ENCODE measurements at places on chromosomes 11 and 22. TPM values are rescaled to one million over a fixed set of nuclear protein-coding genes. Genes with fewer than 3 reads are reported as not detected.
A peak's percentile ranks its signal among the peaks of the same experiment; 100 is the strongest.

The SLC35E4 gene
- 3.4 TPM for total RNA-seq

The APOL6 gene
- total RNA-seq, result 37.1 TPM

The RIMBP3B gene
- 0.16 TPM for total RNA-seq

- no peak for DNase-seq
These were observed 12.0 kb downstream of the ALG8 start for GRCh38 chr11:78127403-78127802.

DNA sequence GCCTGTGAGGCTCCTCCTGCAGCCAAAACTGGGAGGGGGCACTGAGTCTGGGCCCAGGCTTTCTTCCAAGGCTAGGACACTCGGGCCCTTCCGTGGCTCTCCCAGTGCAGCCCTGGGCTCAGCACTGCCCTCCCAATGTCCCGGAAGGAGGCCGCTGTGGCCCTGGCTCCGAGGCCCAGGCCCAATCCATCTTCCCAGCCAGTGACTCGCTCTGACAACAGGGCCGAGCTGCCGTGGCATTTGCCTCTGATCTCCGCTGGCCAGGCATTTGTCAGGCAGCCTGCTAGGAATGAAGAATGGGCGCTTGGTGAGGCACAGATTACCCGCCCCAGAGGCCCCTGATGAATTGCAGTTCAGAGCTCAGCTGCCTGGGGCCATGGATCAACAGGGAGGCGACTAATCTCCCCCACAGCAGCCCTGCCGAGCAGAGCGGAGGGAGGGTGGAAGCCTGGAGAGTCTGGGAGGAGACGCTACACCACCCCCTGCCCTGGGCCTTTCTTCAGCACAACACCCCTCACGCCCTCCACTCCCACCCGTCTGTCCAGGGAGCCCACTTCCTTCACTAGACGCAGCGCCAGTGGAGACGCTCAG is 8.3 kb downstream of the FXYD2 start:
- no peak for DNase-seq

DNA sequence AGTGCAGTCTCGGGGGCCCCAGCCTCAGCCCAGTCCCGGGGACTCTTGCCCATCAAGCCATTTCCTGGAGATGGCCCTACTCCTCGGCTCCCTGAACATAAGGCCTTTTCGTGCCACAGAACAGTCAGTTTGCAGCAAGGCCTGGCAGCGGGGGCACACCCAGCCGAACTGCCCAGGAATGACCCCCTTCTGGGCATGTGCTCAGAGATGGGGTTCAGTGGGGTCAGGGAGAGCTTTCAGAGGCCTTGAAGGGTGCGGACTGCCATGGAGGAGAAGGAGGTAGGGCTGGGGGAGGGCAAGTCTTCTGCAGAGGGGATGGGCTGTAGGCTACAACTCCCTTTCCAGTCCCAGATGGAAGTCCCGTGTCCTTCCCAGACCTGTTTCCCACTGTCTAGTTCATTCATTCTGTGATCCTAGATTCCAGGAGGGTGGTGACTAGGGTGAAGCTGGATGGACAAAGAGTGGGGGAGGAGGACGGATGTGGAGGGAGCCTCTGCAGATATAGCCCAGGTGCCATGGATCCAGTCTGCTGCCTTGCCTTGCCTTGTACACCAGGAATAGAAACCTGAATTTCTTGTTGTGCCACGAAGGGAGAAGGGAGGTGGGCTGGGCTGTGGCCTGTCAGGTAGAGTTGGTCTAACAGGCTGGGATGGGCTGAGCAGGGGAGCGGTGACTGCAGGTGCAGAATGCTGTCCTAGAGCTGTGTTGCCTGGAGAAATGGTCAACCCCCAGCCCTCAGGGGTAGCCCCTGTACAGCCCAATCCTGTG is 14.2 kb upstream of the OMP start:
- DNase-seq, result no peak

- no peak for DNase-seq
These were observed 33.9 kb upstream of the FJX1 start for GRCh38 chr11:35584321-35584720.

DNA sequence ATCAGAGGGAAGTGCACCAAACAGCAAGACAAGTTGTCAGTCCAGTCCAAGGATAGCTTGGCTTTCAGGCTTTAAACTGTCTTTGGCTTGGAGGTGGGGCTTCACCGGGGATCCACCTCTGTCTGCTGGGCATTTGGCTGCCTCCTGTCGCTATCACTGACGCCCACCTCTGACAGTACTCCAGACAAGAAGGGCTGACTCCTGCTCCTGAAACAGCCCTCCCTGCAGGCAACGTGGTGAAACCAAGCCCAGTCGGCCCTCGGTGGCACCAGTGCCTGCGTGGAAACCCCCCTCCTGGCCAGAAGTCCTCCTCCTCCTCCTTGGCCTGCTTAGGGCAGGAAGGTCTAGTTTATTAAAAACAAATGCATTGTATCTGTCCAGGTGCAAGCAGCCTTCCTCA is 16.9 kb downstream of the DHCR7 start:
- no peak for DNase-seq

DNA sequence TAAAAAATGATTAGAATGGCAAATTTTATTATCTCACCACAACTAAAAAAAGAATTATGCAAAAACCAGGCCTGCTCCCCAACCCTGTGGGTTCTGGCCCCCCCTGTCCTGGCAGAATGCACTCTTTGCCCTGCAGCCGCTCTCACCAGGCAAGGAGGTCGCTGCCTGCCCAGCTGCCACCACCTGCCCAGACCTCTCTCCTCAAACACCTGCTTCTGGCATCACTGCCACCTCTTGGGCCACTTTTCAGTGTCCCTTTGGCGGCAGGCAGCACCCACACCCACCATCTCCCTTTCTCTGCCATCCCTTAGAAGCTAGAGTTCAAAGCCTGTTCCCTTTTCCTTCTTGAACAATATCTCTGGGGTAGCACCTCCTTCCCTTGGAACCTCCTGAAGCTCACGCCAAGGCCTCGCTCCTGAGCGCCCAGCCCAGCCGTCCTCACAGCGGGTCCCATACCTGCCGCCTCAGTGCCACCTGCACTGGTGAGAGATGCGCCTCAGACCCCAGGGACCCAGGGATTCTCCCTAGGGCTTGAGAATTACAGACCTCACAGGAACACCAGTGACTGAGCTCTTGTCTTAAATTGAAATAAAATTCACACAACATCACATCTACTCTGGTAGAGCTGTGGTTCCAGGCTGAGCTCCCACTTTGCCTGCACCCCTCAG is 44.6 kb downstream of the SGSM3 start:
- DNase-seq, result no peak

DNA sequence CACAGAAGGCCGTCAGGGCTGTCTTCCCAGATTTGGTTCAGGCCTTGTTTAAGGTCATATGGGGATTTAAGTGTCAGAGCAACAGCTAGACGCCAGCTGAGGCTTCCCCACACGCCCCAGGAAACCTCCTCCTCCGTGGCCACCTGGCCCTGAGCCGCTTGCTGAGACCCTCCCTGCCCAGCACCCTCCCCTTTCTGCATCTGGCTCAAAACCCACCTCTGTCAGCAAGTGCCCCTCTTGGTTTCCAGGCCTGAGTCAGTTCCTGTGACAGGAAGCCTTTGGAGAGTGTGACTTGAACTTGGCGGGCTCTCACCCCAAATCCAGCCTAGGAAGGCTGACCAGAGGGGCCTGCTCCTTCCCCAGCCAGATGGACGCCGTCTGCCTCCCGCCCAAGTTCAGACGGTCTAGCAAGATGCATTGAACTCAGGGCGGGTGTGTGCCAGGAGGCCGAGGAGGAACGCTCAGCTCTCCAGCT is 561 bp downstream of the FXYD2 start:
- peak; percentile 60 for DNase-seq

DNA sequence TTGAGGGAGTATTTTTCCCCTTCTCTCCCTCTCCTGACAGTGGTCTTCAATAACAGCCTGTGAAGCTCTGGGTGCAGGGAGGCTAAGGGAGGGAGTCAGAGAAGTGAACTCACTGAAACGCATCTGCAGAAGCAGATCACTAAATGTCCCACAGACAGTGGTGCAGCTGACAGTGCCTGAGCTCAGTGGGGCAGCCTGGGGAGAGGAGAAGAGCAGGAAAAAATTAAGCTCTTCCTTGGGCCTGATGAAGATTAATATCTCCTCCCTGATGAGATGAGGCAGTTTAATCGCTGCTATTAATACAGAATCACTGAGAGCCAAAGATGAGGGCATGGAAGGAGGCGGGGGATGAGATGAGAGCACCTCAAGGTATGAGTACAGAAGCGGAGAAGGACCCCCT is 180.8 kb downstream of the LARGE1 start:
- no peak for DNase-seq

Measured in activated CD8-positive, alpha-beta T cell treated with anti-CD3 and anti-CD28 coated beads for 36 hours (primary cell).